ENCODE measurements at places on chromosomes 12 and 14.
A peak's percentile ranks its signal among the peaks of the same experiment; 100 is the strongest.

GRCh38 chr12:76518699-76519098, 40.9 kb downstream of the OSBPL8 start:
- DNase-seq, result peak; percentile 52

DNA sequence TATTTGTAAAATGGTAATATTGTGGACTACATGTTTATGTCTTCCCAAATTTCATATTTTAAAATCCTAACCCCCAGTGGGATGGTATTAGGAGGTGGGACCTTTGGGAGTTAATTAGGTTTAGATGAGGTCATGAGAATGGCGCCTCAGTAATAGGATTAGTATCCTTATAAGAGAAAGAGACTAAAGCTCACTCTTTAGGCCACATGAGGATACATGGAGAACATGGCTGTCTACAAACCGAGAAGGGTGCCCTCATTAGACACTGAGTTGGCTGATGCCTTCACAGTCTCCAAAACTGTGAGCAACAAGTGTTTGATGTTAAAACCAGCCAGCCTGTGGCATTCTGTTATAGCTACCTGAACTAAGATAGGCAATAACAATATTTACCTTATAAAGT, 58.3 kb upstream of the OTOGL start:
- DNase-seq, result no peak

DNA sequence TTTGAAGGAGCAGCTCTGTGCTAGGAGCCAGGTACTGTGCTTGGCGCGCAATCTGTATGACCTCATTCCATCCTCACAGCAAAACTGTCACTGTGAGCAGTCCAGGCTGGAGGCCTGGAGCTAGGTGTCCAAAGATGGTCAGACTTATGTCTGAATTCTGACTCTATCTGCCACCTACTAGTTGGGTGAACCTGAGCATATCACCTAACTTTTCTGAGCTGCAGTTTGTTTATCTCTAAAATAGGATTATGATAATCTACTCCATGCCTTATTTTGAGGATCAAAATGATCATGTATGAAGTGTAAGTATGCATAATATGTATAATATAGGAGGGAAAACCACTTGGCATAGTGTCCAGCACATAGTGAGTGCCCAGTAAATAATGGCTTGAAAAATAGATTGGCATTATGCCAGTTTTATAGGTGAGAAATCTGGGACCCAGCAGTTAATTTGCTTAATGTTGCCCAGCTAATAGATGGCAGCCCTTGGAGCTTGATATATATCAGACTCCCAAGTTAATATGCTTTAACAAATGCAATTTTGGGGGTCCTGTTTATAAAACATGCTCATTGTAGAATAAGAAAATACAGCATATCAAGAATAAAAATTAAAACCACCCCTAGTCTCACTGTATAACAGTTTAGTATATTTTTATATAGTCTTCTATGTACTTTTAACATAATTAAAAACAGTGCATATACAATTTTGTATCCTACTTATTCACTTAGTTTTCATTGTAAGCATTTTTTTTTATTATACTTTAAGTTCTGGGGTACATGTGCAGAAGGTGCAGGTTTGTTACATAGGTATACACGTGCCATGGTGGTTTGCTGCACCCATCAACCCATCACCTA, 4.5 kb upstream of the JPH4 start:
- DNase-seq, result no peak

DNA sequence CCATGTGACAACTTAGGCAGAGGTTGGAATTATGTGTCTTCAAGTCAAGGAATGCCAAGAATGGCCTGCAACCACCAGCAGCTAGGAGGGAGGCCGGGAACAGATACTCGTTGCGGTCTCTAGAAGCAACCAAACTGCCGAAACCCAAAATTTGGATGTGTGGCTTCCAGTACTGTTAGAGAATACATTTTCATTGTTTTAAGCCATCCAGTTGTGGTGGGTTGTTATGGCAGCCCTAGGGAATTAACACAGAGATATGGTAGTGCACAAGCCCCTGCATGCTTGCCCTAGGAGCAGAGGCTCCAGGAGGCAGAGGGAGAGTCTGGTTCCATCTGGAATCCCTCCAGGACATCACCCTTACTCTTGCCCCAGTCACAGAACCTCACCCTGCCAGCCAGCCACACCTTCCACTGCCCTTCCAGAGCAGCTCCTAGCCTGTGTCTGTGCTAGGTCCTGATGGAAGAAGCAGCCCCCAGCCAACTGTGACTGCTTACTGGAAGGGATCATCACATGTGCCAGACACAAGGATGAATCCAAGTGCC, 19.5 kb downstream of the PITPNM2 start:
- DNase-seq, result no peak

DNA sequence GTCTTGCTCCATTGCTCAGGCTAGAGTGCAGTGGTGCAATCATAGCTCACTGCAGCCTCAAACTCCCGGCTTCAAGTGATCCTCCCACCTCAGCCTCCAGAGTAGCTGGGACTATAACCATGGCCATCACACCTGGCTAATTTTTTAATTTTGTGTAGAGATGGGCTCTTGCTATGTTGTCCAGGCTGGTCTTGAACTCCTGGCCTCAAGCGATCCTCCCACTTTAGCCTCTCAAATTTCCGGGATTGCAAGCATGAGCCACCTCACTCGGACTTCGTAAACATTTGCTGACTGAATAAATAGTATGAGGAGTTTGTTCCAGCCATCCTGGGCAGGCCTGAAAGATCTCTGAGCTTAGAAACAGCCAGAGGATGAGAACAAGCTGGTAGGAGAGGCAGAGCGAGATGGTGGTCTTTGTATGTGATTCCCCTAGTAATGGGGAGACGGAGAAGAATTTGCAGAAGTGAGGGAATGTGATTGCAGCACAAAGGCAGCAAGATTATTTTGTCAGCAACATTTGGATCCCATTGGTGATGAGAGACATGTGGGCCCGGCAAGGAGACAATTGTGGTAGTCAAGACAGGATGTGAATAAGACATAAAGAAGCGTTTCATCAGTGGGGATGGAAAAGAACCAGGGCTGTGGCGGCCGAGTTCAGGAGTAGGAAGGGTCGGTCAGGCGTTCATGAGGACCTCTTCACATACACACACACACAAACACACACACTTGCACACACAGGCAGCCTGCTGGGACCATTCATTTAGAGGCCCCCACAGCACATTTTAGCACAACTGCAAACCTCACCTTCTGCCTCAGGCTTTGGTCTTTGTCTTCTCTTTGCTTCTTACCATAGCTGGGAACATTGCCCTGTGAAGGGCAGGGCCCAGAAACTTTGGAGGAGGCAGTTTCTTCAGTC, 155.5 kb downstream of the ZFP36L1 start:
- DNase-seq, result no peak

DNA sequence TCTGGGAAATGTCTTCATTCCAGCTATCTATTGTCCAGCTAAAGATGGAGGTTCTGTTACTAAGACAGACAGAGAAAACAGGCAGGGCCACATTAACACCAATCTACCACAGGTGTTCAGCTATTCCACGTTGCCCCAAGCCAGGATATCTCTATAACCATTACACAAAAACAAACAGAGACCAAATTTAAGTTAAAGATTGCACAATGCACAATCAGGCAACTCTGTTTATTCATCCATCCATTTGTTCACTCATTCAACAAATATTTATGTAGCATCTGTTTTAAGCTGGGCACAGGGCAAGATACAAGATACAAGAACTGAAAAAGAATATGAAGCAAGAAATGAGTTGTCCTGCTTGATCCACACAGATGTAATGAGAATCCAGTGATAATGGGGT, 629.0 kb downstream of the MED13L start:
- DNase-seq, result no peak

DNA sequence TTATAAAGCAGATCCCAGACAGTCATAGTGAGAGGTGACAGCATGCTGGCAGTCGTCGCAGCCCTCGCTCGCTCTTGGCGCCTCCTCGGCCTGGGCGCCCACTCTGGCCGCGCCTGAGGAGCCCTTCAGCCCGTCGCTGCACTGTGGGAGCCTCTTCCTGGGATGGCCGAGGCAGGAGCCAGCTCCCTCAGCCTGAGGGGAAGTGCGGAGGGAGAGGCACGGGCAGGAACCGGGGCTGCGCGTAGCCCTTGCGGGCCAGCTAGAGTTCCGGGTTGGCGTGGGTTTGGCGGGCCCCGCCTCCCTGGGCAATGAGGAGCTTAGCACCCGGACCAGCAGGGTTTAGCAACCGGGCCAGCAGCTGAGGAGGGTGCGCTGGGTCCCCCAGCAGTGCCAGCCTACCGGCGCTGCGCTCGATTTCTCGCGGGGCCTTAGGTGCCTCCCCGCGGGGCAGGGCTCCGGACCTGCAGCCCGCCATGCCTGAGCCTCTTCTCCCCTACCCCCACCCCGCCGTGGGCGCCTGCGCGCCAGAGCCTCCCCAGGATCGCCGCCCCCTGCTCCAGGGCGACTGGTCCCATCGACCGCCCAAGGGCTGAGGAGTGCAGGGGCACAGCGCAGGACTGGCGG, 451.2 kb upstream of the DCN start:
- DNase-seq, result peak; percentile 84

DNA sequence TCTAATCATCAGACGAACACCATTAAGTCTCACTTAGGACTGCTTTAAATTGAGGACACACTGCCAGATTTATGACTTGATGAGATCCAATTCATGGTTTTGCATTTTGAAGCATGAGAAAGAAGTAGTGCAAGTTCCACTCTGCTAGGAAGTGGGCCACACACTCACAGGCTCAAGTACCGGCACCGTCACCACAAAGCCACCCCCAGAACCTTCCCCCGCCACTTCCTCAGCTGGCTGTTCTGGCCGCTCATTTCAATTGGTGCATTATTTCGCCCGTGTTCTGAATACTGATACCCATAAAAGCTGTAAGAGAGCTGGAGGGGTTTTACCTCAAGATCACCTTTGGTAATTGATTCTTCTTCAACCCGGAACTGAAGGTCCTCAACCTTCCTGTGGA, 70.1 kb downstream of the CLIP1 start:
- no peak for DNase-seq

DNA sequence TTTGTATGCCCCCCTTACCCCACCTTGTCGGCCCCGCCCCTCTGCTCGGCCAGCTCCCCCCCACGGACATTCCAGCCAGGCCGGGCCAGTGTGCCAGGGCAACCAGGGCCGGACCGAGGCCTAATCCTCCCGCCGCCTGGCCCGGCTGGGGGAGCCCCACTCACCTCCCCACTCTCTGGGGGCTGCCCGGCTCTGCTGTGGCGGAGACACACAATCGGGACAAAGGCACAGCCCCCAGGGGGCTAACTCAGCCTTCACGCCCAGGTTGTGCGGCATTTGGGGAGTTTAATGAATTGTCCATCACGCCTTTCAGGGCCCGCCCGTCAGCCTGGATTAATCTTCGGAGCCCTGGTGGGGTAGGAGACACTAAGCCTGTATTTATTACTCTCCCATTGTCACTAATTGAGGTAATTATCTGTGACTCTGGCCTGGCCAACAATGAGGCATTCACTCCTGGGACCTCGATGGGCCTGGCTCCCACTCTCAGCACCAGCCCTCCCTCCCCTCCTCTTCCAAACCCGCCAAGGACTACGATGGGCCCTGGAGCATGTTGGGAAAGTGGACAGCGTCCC, 8.7 kb downstream of the WNT1 start:
- peak; percentile 60 for DNase-seq
